ENCODE measurements at places on chromosomes 11 and 22.

- no peak for DNase-seq
These were observed 9.4 kb upstream of the PSMC3 start for GRCh38 chr11:47435687-47436086.

- DNase-seq = no peak
These were observed 507.0 kb downstream of the NTM start for GRCh38 chr11:131877246-131877942.

- no peak for DNase-seq
These were observed 7.1 kb downstream of the CD44 start for GRCh38 chr11:35146074-35146521.

DNA sequence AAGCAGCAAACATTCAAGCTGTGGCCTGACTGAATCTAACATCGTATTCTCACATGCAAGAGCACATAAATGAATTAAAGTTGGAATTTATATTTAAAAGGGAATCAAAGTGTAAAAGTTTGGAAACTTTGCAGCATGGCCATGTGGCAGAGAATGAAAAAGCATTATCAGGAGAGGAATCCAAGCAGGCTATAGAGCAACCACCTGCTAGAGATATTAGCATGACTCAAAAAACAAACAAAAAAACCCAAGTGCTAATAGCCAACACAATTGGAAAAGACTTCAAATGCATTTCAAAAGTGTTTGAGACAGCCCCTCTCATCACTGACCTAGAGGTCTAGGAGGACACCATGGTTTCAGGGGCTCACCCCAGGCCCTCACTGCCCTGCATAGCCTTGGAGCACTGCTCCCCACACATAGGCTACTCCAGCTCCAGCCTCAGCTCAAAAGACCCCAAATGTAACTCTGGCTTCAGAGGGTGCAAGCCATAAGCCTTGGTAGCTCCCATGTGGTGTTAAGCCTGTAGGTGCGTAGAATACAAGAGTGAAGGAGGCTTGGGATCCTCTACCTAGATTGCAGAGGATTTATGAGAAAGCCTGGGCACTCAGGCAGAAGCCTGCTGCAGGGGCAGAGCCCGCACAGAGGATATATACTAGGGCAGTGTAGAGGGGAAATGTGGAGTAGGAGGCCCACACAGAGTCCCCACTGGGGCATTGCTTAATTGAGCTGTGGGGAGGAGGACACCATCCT lies 1.7 kb upstream of the KRTAP5-7 start:
- DNase-seq = no peak

DNA sequence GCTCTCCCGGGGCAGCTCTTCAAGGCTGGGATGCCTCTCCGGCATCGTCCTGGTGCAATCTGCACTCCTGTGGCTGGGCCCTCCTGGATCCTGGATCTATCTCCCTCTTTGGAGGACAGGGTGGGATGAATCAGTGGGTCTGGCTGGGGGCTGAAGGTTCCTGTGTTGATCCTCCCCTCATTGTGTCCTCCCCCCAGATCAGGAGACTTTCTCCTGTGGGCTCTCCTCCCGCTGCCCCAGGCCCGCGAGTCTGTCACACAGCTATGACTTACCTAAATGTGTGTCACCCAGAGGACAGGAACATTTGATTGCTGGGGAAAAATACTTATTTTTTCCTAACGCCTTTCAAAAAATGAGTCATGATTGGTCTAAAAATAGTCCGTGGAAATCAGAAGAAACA lies 106.8 kb upstream of the NECTIN1 start:
- DNase-seq = no peak

- DNase-seq = peak; percentile 38
These were observed 56.1 kb downstream of the HSD17B12 start for GRCh38 chr11:43736502-43737200.

GRCh38 chr22:30890686-30891442 lies 77.7 kb downstream of the MORC2 start:
- DNase-seq = peak; percentile 14

GRCh38 chr22:37343863-37344734 lies 61.8 kb downstream of the CYTH4 start:
- DNase-seq = no peak

GRCh38 chr11:67820081-67820480 lies 145.7 kb upstream of the ALDH3B2 start:
- DNase-seq = peak; percentile 54
